Karpas-422 (cell line): ENCODE measurements at places on chromosomes 5 and 9. TPM values are rescaled to one million over a fixed set of nuclear protein-coding genes. Genes with fewer than 3 reads are reported as not detected.

- no peaks in the 10 kb centered on the region for H3K4me1 ChIP-seq
- no peak overlapping the region for H3K27ac ChIP-seq
- no peak overlapping the region for H3K4me3 ChIP-seq
- no peaks in the 10 kb centered on the region for H3K36me3 ChIP-seq
- DNase-seq, result no peak
- H3K27me3 ChIP-seq, result no peaks in the 10 kb centered on the region
Observed at GRCh38 chr5:16726538-16726946, 109.7 kb upstream of the RETREG1 start.

- no peaks in the 10 kb centered on the region for H3K36me3 ChIP-seq
- no peak overlapping the region for H3K4me3 ChIP-seq
- no peak overlapping the region for H3K27ac ChIP-seq
- no peaks in the 10 kb centered on the region for H3K4me1 ChIP-seq
- DNase-seq, result no peak
Observed at GRCh38 chr5:68343421-68343826, 127.9 kb downstream of the PIK3R1 start.

DNA sequence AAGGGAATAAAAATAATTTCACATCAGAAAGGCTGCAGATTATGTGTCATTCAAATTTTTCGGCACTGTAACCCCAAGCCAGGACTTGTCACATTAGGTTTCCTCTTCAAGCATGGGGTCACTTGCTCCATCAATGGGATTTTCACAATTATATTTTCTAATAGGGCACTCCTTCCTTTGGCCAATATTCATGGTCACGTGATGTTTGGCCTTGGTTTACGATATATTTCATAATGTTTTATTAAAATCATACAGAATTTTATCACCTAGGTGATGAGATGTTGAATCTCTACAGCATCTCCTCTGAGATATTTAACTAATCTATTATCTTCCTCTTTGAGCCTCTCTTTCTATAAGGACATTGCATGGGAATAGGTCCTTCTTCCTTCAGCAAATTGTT is 523.5 kb upstream of the SEMA6A start:
- H3K27ac ChIP-seq, result no peak overlapping the region
- H3K27me3 ChIP-seq, result no peaks in the 10 kb centered on the region
- H3K4me3 ChIP-seq, result no peak overlapping the region
- H3K36me3 ChIP-seq, result no peaks in the 10 kb centered on the region

The ZNF483 gene
- 0.04 and 0.19 TPM in 2 replicates for total RNA-seq
